ENCODE measurements at places on chromosomes 2 and 18.

- DNase-seq, result no peak
Observed at GRCh38 chr2:45370369-45370768, 240.7 kb downstream of the SRBD1 start.

DNA sequence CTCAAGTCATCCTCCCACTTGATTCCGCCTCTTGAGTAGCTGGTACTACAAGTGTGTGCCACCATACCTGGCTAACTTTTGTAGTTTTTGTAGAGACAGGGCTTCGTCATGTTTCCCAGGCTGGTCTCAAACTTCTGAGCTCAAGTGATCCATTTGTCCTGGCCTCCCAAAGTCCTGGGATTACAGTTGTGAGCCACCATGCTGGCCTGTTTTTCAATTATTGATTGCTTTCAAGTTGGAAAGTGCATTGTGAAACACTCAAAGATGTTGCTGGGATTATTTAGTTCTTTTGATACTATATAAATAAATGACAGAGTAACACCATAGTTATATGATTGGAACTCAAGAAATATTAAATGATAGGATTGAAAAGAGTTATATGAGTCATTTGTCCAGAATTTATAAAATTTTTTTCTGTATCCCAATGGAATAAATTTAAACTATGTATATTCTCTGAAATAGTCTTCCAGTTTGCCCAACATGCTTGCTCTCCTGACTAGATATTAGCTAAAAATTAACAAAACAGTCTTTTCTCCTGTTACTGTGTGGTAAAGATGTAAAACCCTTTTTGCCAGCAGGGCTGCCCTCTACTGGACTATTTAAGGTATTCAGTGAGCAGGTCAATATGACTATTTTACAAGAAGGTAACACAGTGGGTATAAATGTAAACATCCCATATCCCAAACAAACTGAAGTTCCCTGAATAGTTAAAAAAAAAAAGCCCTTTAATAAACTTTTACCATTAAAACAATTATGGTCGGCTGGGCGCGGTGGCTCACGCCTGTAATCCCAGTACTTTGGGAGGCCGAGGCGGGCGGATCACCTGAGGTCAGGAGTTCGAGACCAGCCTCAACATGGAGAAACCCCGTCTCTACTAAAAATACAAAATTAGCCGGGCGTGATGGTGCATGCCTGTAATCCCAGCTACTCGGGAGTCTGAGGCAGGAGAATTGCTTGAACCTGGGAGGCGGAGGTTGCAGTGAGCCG is 42.7 kb downstream of the ACSL3 start:
- no peak for DNase-seq

GRCh38 chr2:54523324-54523959 is 67.3 kb downstream of the SPTBN1 start:
- no peak for DNase-seq

GRCh38 chr18:56386856-56387255 is 251.5 kb downstream of the TXNL1 start:
- DNase-seq, result no peak

GRCh38 chr2:191149391-191149790 is 1.4 kb downstream of the STAT4 start:
- no peak for DNase-seq

- DNase-seq, result no peak
Observed at GRCh38 chr2:168096158-168096557, 151.2 kb downstream of the STK39 start.

- no peak for DNase-seq
Observed at GRCh38 chr18:57621246-57621604, 411 bp downstream of the NARS1 start.

- DNase-seq, result no peak
Observed at GRCh38 chr2:20621366-20622295, 29.3 kb downstream of the HS1BP3 start.

GRCh38 chr2:179691235-179691634 is 170.2 kb downstream of the ZNF385B start:
- no peak for DNase-seq

DNA sequence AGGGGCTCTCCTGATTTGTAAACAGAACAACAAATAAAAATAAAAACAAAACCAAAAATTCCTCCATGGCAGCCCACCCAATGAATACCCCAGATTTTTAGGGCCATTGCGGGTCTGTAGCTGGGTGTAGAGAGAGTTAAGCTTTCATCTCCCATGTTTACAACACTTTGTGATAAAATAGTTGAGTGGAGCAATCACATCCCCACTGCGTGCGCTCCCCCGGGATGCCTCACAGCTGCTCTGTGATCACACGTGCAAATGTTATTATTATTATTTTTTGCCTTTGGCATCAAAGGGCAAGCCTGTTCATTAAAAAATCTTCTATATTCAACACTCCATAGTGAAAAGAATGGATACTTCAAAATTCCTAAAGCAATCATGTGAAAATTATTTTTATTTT is 118.0 kb downstream of the MBP start:
- no peak for DNase-seq

GRCh38 chr2:169891593-169892298 is 64.5 kb downstream of the UBR3 start:
- DNase-seq, result no peak

DNA sequence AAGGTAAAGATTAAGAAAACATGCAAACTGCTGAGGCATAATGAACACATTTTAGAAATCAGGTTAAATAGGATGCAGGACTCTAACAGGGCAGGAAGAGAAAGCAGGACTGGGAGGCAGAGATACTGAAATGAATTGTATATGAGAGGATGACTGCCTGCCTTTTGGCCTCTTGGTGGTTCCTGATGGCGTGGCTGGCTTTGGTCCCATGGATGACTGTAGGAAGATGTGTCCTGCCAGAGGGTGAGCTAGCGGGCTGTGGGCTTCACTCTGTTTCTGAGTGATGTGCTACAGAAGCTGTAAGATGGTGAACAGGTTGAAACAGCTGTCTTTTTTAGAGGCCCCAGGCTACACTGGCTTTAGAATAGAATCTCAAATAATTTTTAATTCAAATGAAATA is 517.0 kb downstream of the SLC4A3 start:
- DNase-seq, result no peak

DNA sequence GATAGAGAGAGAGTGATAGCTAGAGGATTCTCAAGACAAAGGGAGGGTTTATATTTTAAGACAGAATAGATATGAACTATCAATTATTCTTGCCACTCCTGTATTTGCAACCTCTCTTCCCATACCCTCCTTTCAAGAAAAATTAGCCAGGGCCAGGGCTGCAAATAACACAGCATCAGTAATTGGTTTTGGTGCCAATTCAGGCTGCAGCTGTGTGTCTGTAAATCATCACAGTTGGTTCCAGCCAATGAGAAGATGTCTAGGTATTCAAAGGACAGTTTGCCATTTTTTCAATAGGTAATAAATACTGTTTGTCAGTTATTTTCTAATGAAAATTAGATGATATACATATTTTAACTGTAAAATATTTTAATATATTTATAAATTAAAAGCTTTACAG is 73.5 kb downstream of the WDPCP start:
- DNase-seq, result no peak

DNA sequence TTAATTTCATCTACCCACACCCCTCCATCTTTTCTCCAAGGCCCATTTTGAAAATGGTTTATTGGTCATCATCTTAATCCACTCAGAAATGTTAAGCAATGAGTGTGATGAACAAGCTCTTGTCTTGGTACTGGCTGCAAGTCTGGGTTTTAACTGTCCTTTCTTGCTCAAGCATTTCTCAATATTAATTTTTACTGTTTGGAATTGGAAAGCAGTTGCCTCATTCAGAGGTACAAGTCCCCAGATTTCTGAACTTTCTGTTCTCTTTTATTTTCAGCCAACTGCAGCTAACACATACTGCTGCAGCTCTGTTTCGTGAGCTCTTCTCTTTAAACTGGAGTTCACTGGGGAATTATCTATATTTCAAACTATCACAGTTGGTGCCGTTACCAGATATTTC is 99.4 kb upstream of the TEX51 start:
- DNase-seq, result no peak

DNA sequence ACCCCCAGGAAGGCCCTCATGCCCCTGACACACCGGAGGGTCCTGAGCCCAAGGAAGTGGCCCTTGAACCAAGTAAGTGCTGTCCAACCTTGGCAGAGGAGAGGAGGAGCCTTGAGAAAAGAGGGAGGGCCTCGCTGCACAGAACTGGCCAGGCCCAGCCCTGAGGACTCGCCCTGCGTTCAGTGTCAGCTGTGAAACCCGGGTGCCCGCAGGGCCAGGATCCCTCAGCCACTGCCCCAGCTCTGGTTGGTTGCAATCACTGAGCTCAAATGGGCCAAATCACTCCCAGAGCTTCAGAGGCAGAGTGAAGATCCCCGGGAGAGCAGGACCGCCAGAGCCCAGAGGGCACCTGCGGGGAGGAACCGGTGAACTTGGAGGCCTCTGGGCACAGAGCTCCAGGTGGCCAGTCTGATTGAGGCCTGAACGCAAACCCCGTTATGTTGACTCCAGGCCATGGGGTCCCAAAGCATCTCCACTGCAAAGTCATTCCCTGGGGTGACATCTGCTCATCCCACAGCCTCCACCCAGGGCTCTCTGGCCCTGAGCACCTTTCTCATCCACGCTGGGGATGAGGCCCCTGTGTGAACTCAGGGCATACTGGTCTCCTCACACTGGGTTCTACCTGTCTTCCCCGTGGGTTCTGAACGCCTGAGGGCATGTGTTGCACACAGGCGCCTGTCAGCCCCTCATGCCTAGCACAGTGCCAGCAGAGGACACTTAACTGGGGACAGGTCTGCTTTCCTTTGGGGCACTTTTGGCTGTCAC is 11.9 kb downstream of the GBX2 start:
- DNase-seq, result no peak

DNA sequence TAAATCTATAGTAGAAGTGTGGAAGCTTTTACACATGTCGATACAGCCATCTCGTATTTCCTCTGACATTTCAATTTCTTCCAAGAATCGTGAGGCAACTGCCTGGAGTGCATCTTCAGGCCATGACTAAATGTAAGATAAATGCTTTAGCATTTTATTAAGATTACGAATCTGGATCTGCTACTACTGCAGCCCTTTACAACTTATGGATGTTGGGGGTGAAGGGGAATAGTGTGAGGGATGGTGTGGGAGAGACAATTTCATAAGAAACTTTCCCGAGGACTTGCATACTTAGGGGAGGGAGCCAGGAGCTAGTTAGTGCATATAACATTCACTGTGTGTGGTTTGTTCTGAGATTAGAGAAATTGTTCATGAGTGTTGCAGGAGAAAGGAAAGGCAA is 204.8 kb downstream of the SLC39A10 start:
- no peak for DNase-seq

DNA sequence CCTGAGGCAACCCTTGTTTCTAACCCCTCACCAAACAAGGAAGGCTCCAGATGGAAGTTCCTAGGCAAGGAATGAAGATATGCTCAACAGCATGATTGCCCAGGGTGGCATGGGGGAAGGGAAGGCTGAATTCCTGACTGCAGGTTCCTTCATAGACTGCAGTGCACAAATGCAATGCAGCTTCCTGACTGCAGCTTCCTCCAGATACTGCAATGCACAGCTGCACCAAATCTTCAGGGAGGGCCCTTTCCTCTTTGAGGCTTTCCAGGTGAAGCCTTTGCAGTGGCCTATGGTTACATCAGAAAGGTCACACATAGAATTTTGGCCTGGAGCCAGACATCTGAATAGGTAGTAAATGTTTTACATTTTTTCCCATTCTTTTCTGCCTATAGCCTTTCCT is 58.8 kb upstream of the DYNAP start:
- no peak for DNase-seq

GRCh38 chr2:174780191-174780840 is 16.0 kb upstream of the CHRNA1 start:
- no peak for DNase-seq

DNA sequence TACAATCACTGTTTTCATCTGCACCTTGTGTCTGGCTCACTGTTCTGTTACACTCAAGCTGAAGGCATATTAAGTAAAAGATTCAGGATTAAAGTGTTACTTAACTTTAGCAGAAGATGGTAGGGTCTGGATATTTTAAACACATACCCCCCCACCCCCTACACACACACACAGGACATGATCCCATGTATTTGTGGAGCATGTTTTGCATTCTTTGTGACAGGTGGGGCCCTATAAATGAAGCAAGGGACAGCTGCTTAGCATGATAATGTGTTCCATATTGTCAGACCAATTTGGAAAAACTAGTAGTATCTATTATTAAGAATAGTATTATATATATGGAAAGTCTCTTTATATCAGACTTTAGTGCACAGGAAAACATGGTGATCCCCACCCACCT is 335.2 kb upstream of the TNP1 start:
- DNase-seq, result no peak

DNA sequence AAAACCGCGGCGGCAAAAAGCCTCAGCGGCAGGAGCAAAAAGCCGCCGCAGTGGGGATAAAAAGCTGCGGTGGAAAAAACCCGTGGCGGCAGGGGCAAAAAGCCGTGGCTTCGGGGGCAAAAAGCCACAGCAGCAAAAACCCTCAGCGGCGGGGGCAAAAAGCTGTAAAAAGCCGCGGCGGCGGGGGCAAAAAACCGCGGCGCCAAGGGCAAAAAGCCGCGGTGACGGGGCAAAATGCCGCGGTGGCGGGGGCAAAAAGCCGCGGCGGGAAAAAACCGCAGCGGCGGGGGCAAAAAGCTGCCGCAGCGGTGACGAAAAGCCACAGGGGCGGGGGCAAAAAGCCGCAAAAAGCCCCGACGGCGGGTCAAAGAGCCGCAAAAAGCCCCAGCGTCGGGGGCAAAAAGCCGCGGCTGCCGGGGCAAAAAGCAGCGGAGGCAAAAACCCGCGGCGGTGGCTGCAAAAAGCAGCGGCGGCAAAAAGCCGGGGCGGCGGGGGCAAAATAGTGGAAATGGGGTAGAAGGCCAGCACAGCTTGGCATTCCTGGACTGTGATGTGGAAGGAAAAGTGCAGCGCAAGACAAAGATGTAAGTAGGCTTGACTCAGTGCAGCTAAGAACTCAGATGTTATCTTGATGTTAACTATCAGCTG is 151.8 kb downstream of the ANKRD30BL start:
- peak; percentile 2 for DNase-seq

GRCh38 chr18:23920054-23920453 is 94.5 kb upstream of the TTC39C start:
- DNase-seq, result no peak

GRCh38 chr2:72136331-72136730 is 11.3 kb downstream of the CYP26B1 start:
- DNase-seq, result no peak

DNA sequence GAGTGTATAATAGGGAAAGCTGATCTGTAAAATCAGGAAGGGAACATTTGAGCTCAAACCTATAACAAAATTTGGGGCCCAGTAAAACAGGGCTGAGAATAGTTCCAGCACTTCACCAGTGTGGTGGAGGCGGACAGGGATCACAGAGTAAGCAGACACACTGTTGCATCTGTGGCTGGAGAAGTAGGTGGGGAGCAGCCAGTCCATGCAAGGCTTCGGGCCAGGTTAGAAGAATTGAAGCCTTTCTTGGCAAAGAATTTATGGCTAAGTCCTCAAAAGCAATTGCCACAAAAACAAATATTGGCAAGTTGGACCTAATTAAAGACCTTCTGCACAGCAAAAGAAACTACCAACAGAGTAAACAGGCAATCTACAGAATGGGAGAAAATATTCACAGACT is 93.8 kb upstream of the ZBTB14 start:
- no peak for DNase-seq

- no peak for DNase-seq
Observed at GRCh38 chr2:32750880-32751279, 123.0 kb downstream of the TTC27 start.
